GM12864 (cell line): ENCODE measurements at places on chromosomes 1 and 21.
A peak's percentile ranks its signal among the peaks of the same experiment; 100 is the strongest.

DNA sequence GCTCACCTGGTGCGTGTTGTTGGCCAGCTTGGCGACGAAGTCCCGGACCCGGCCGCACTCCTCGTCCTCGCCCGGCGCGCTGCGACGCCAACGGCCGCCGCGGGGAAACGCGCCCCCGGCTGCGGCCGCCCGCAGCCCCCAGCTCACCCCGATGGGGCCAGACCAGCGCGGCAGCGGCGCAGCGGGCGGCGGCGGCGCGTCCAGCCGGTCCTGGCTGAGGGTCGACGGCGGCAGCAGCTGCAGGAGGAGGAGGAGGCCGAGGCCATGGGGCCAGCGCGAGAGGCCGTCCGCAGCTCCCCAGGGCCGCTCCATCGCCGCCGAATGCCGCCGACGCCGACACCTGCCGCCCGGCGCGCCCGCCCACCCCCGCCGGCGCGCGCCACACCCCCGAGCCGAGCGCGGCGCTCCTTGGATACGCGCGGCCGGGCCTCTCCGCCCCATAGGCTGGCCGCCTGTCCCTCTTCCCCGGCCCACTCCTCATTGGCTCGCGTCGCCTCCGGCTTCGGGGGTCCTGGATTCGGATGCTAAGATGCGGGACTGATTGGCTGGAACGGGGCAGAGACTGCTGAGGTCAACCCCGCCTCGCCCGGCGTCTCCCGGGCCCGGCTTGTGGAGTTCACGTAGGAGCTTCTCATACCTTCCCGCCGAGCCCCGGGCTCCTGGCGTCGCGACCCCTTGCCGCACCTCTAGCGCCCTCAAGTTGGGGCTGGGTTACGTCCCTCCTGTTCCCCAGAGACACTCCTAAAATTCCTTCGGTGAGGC is at the start of gene SORT1:
SORT1 (minus strand) TSS at position 338 of the 762 bp plus-strand sequence; CDS start at position 312, 26 bp downstream.
- DNase-seq = no peak

- DNase-seq = no peak
These were observed 113.2 kb downstream of the TRABD2B start for GRCh38 chr1:47883963-47884362.

DNA sequence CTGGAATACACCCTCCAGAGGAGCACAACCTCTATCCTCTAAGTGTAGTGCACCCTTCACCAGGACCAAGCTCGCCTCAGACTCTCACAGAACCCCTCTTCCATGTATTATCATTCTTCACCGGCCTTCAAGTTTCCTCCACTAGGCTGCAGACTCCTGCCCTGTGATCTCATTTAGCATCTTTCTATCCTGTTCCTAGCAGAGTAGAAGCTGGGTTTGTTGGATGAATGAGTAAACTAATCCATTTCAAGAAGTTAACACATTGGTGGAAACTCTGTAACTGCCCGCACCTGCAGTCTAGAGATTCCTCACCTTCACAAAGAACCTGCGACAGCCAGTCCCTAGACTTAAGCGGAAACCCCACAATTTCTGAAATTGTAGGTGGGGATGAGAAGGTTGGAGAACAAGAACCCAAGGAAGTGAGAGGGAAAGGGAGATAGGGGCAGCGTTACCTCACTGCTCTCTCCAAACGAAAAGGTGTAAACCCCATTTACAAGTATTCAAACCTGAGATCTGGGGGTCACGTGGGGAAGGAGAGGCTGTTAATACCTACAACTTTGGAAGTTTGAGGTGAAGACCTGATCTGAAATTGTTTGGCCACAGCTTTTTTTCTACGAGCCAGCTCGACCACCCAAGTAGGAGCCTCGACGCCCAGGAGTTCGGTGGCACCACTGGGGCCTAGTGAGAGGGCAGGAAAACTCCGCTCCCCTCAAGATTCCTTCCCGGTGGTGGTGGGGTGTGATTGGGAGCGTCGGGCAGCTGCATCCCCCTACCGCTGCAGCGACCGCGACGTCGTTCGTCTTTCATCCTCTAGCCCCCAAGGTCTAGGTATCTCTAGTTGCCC is 1.2 kb downstream of the PTPN14 start:
- DNase-seq = no peak

- no peak for DNase-seq
These were observed 133.4 kb downstream of the EDEM3 start for GRCh38 chr1:184621260-184621659.

- no peak for DNase-seq
These were observed 245.3 kb downstream of the SLC45A1 start for GRCh38 chr1:8562881-8563865.

DNA sequence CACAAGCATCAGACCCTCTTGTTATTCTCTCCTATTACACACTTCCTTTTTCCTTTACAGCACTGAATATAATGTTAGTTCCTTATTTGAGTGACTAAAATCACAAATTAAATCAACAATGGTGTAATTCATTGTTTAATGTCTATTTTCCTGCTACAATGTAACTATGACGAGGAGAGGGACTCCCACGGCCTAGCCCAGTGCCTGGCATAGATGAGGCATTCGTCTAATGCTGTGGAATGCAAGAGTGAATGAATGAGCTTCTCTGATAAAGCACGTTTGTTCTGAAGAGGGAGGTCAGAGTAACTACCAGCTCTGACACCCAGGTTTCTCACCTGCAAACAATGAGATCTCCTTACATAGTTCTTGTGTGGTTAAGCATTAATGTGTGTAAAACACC is 479.4 kb downstream of the OMA1 start:
- DNase-seq = no peak

DNA sequence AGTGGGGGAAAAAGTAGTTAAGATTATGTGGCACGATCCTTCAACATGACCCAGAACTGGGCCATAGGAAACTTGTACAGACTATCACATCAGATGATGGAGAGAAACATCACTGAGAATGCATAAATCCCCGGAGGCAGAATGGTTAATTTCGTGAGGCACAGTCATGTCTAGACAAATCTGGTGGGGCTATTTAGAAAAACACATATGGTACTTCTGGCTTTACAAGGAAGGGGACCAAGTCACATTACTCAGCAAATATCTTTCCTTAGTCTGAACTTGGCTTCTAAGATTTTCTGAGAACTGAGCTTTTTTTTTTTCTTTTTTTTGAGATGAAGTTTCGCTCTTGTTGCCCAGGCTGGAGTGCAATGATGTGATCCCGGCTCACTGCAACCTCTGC is 9.2 kb upstream of the UQCRHL start:
- DNase-seq = no peak

- DNase-seq = no peak
These were observed 13.9 kb downstream of the PLA2G2F start for GRCh38 chr1:20153000-20153418.

- DNase-seq = no peak
These were observed 69.1 kb downstream of the HSF2BP start for GRCh38 chr21:43590194-43590593.

GRCh38 chr1:167276969-167277368 is 56.3 kb downstream of the POU2F1 start:
- DNase-seq = peak; percentile 35

- DNase-seq = no peak
These were observed 720.7 kb upstream of the CXADR start for GRCh38 chr21:16792101-16792500.

- no peak for DNase-seq
These were observed 1.0 kb downstream of the SH3BP5L start for GRCh38 chr1:248824701-248825100.

GRCh38 chr1:55375617-55376258 is 160.6 kb upstream of the USP24 start:
- peak; percentile 5 for DNase-seq

DNA sequence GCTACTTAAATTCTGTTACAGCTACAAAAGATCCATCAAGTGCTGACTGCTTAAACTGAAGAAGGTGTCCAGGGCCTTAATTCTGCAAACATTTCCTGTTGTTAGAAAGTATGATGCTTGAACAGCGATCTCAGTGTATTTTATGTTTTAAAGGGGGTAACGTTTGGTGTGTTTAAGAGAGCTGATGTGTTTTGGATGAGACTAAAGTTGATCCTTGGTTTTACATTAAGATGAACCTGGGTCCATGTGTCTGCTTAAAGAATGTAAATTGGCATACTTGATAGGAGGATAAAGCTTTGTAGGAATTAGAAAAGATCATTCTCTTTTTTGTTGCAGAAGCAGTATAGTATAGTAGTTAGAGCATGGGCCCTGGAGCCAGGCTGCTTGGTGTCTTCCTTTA is 3.6 kb downstream of the IER5 start:
- no peak for DNase-seq

GRCh38 chr1:29516063-29516820 is 279.9 kb downstream of the PTPRU start:
- DNase-seq = no peak
